ENCODE measurements at places on chromosomes 16 and 17.

GRCh38 chr16:73062743-73063733 lies 15.1 kb upstream of the ZFHX3 start:
- DNase-seq: no peak

GRCh38 chr17:62775876-62776275 lies 32.2 kb downstream of the MARCHF10 start:
- DNase-seq: no peak

GRCh38 chr17:67525239-67526135 lies 148.4 kb downstream of the PITPNC1 start:
- no peak for DNase-seq

GRCh38 chr16:27439271-27440018 lies 37.5 kb downstream of the IL21R start:
- no peak for DNase-seq

GRCh38 chr16:4515611-4516233 lies 22.9 kb downstream of the CDIP1 start:
- no peak for DNase-seq

GRCh38 chr17:44608727-44609435 lies 47.4 kb upstream of the MEIOC start:
- no peak for DNase-seq

DNA sequence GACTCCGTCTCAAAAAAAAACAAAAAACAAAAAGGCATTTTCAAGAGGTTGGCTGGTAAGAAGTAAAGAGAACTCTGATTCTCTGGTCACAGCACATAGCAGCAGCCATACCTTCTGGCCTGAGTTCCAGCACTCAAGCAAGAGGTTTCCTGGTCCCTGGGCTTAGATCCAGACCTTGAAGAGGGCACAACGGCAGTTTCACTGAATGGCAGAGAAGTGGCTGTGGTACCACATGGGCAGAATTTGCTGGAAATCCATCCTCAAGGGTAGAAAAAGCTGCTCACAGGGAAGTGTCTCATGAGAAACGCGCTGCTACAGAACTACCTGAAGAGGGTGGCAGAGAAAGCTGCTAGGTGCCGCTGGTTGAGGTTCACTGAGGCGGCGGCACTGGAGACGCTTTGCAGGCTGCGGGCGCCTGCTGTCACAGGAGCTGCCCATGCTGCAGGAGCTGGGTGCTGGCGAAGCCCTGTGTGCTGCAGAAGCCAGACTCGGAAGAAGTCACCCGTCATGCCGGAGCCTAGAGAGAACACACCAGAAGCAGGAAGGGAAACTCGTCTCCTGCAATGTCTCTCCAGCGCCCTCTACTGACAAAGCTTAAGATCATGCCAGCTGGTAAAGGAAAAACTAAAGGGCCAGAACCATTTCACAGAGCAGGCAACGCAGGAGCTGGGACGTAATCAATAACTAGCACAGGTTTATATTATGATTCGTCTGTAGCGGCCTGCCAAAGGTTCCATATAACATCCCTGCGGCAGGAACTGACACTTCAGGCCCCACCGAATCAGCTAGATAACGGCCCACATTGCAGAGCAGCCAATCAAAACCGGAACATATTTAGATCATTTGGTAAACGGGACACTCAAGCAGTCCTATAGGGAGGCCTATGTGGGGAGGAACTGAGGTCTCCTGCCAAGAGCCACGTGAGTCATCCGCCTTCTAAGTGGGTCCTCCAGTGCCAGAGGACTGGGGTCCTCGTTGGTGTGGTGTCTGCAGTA lies 5.4 kb upstream of the ZNF213 start:
- peak; percentile 61 for DNase-seq

GRCh38 chr17:79664930-79665737 lies 54.3 kb upstream of the RBFOX3 start:
- no peak for DNase-seq

GRCh38 chr17:40598619-40599467 lies 33.6 kb upstream of the CCR7 start:
- DNase-seq: no peak

DNA sequence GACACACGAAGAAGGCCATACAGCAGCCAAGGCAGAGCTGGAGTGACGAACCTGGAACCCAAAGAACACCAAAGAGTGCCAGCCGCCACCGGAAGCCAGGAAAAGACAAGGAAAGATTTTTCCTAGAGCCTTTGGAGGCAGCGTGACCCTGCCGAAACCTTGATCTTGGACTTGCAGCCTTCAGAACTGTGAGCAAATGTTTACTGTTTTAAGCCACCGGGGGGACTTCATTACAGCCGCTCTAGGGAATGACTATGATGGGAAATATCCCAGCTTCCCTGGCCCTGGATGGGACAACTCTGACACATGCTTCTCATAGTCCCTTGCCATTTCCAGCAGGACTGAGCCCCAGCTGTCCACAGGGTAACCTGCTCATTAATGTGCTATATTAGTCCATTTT lies 270.6 kb downstream of the HAPSTR1 start:
- no peak for DNase-seq

DNA sequence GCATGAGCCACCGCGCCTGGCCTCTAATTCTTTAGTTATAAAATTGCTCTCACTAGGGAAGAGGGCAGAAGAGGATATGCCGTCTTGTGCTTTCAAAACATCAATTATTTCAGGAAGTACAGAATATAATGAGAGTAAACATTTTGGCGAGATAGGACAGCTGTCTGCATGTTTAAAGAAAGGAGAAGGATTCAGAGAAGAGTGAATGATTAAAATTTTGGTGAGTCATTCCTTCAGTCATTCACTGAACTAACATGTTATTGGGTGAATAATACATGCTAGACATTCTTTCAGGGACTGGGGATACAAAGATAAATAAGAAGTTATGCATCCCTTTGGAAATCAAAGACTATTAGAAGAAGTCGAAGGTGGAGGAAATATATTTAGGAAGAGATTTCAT lies 590.3 kb upstream of the GOT2 start:
- no peak for DNase-seq

- DNase-seq: peak; percentile 62
These were observed 16.5 kb downstream of the CDIP1 start for GRCh38 chr16:4522051-4522581.

DNA sequence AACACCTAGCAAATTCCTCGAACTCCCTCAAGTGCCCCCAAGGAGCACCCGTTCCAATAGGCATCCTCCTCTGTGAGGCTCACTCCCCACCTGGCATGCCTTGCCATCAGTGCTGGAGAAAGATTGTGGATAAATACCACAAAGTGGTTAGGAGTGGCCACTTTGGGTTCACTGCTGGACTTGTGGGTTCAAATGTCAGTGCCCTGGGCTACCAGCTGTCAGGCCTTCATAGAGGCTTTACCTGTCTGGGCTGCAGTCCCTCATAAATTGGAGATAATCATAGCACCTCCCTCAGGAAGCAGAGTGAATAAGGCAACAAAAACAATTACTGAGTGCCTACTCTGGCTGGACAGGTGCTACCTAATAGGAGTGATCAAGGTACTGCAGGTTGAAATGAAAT lies 1.5 kb upstream of the SYT17 start:
- DNase-seq: no peak

- no peak for DNase-seq
These were observed 206.2 kb downstream of the ANKFN1 start for GRCh38 chr17:56359518-56359917.

DNA sequence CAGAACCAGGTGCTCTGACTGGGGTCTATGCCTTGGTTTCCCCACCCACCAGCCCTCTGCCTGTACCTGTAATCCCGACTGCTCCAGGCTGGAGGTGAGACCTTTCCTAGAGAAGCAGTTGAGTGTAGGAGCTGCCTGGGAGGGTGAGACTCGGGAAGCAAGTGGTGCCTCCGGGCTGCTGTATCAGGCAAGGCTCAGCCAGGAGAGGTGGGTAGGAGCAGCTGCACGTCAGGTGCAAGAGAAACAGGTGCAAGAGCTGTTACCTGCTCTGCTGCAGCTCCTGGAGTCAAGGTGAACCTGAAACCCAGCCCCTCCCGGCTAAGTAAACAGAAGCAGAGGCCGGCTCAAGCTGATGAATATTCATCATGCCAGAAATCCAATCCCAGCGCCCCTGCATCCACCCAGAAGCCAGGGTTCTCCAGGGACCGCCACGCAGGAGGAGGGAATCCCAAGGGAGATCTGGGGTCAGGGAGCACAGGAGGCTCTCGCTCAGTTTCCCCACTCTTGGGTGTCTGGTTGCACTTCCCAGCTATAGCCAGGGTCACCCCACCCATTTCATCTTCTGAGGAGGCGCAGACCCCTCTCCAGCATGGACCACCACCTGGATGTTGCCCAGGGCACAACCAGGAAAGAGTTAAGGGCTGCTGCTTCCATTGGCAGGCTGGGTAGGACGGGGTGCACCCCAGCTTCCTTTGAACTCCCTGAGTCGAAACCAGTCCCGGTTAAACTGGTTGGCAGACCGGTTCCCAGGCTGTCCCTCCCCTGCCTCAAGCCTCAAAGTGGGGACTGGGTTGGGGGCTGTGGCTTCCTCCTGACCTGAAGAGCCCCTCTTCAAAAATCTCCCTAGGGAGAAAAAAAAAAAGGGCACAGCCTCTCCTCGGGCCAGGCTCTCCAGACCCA lies at the start of gene PRR15L:
Gene PRR15L (minus strand): TSS at position 293 of the 900 bp plus-strand sequence. CDS start 4,649 bp downstream, outside the sequence.
- no peak for DNase-seq

Measured in H1 (cell line).